ENCODE measurements at places on chromosomes 16 and 17. TPM values are rescaled to one million over a fixed set of nuclear protein-coding genes. Genes with fewer than 3 reads are reported as not detected.

DNA sequence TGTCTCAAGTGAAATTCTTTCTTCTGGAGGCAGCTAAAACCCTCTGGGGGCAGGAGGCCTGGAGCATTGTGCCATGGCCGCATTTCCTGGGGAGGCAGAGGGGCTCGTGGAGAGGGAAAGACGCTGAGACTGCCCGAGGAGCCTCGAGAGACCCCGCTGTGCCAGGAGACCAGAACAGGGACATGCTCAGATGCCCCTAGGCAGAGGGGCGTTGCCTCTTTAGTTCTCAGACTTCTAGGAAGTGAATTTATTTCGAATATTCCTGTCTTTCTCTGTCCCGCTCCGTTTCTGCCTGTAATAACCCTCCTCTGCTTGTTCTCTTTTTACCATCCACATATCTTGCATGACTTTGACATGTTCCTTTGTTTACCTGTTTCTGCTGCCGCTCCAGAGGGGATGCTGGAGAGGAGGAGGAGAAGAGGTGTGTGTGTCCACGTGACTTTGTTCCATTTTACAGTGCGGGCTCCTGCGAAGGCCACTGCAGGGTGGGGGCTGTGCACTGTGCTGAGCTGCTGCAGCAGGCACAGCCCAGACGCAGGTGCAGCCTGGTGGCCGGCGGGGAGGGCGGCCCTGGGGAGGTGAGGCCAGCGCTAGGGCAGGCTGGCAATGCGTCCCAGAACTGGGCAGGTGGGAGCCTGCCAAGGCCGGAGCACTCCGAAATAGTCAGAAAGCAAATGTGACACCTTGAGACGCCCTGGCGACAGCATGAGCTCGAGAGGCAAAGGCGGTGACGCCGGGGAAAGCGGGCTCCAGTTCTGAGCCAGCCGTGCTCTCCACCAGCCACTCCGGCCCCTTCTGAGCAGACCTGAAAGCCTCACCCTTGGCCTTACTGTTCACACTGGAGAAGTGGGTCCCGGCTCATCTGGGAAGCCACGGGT is 29.9 kb downstream of the CIBAR2 start:
- DNase-seq: no peak

DNA sequence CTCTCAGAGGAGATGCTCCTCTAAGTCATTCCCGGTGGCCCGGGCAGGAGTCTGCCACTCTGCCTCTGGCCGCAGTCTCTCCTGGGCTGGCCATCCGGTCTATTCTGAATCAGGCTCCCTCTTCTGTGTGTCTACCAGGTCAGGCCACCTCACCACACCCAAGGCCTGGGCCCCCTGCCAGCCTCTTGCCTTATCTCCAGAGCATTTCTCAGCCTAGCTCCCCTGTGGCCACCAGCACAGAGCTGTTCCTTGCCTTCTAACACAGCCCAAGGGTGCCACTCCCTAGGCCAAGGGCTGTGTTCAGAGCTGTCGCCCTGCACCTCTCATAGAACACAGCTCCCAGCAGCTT is 55.3 kb downstream of the MYO18A start:
- no peak for DNase-seq

The CX3CL1 gene
- 2.3 TPM for total RNA-seq

The NKD1 gene
- total RNA-seq: 0.43 TPM

- no peak for DNase-seq
Measured at GRCh38 chr17:75552425-75553294, 27.2 kb downstream of the LLGL2 start.

- DNase-seq: no peak
Measured at GRCh38 chr16:65984296-65984695, 382.2 kb upstream of the CDH5 start.

DNA sequence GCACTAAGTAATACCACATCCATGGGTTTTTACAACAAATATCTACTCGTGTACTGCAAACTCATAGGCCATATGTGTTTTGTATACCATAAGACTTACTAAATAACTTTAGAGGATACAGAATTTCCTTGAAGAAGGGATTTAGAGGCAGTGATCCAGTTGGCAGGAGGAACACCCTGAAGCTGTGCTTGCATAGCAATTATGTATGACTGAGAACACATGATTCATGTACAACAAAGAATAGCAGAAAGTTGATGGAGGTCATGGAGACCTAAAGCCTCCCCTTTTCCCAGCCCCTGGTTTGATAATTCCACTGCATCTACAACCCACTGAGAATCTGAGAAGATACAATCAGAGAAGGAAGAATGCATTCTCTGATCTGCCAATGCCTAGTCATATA is 83.8 kb upstream of the PMFBP1 start:
- no peak for DNase-seq

- DNase-seq: no peak
Measured at GRCh38 chr17:59804901-59805465, 87.8 kb downstream of the TUBD1 start.

The RNU2-1 gene
- total RNA-seq: 5,011 TPM

DNA sequence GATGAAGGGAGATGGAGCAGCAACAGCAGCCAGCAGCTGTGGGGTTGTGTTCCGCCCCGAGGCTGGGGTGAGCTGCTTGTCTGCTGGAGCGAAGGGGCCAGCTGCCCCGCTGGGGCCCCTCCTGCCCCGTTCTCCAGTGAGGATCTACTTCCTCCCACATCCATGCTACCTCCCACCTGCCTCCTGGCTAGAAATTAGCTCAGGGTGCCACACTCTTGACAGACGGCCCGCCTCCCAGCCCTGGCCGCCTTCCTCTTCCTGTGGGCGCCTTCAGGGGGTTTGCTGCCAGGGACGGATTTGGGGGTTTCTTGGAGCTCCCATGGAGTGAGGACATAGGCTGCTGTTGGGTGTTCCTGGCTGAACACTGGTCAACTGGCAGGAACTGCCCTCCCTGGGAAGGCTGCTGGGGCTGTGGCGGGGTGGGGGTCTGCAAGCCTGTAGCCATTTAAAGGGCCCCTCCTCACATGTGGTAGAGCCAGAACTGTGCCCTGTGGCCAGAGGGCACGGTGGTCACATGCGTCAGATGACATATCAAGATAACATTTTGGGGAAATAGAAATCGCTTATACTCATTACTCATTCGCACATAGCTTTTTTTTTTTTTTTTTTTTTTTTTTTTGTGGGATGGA is 13.1 kb downstream of the TBC1D24 start:
- no peak for DNase-seq
